ENCODE measurements at places on chromosomes 4 and X.
A peak's percentile ranks its signal among the peaks of the same experiment; 100 is the strongest.

- no peak for DNase-seq
These were observed 222.4 kb downstream of the HHIP start for GRCh38 chr4:144868309-144868708.

DNA sequence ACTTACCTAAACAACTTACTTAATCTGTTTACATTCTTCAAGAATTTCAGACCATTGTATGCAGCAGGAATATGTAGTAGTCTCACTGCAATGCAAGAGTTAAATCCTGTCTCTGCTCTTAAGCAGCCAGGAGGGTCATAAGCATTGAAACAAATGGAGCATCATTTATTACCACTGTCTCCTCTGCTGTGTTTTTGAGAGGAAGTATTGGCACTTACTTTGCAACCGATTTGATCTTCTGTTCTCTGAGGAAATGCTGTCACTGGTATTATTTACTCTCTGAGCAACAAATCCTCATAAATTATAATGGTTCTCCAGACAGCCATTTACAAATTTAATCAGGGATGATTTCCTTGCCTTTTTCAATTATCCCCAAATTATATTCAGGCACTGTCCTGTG lies 1367.1 kb downstream of the STIM2 start:
- no peak for DNase-seq

DNA sequence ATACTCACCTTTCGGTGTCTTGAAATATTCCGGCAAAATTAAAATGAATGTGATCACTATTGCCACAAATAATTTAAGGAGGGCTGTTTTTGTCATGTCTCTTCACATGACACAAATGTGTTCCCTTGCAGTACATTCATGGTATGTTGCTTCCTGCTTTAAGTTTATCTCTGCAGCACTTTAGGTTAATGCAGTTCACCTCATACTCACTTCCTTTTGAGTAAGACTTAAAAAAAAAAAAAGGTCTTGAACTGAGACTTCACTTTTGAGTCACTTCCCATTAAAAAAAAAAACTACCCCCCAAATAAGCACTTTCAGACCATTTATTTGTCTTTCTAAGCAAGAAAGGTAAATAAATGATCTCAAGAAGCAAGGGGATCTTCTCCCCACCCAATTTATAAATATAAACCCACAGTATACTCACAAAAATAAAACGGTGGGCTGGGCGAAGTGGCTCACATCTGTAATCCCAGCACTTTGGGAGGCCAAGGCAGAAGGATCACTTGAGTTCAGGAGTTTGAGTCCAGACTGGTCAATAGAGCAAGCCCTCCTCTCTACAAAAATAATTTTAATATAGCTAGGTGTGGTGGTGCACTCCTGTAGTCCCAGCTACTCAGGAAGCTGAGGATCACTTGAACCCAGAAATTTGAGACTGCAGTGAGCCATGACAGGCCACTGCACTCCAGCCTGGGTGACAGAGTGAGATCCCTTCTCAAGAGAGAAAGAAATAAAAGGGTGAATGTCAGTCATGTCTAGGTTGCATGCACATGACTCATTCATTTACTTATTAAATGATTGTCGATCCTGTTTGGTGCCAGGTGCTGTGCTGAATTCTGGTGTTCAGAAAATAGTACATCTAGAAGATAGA lies at the start of gene TMEM156:
Gene TMEM156, minus strand, starts transcription at position 192 of the 868 bp plus-strand sequence. Its CDS starts 96 bp downstream, at position 96.
- DNase-seq, result no peak

- peak; percentile 25 for DNase-seq
These were observed 53.8 kb upstream of the TBC1D14 start for GRCh38 chr4:6855692-6856297.

DNA sequence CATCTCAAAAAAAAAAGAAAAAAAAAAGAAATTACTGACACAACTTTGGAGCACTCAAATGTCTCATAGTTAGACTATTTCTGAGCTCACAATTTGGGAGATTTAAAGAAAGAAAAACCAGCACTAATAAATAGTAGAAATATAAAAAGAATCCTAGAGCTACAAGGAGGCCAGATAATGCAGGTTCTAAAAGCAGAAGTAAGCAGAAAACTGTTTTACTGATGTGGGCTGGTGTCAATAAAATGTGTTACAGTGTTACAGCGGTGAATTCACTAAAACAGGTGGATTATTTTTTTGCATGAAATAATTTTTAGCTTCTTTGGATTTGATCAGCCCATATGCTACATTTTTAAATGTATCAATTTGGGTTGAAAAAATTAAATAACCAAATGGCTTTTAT lies 375.9 kb downstream of the GPM6A start:
- no peak for DNase-seq

DNA sequence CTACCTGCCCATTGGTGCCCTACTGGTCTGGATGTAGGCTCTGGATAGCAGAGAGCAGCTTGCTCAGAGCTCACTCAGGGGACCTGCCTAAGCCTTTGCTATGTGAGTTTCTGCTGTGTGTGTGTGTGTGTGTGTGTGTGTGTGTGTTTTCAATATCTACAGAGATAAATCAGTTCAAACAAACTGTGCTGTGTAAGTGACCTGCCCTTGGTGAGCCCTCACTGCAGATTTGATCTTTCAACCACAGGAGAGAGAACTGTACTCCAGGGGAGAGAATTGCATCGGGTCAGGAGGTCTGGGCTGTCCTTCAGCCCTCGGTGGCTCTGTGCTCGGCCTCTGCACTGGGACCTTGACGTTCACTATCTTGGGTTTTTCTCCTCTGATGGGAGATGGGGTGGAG lies 35.0 kb upstream of the CDKN2AIP start:
- DNase-seq, result no peak

- DNase-seq, result no peak
These were observed 222.4 kb downstream of the FBXO8 start for GRCh38 chr4:174061026-174061425.

DNA sequence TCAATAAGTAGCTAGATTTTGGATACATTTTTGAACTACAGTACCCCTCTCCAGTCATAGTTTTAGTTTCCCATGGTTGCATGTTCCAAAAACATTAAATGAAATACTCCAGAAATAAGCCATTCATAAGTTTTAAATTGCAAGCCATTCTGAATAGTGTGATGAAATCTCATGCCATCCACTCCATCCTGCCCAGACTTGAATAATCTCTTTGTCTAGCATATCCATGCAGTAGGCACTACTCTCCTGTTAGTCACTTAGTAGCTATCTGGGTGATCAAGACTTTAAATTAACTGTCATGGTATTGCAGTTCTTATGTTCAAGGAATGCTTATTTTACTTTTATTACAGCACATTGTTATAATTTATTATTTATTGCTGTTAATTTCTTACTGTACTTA lies 237.4 kb downstream of the SPANXN1 start:
- DNase-seq, result no peak

- no peak for DNase-seq
These were observed 74.7 kb downstream of the GALNT7 start for GRCh38 chr4:173243321-173243720.

DNA sequence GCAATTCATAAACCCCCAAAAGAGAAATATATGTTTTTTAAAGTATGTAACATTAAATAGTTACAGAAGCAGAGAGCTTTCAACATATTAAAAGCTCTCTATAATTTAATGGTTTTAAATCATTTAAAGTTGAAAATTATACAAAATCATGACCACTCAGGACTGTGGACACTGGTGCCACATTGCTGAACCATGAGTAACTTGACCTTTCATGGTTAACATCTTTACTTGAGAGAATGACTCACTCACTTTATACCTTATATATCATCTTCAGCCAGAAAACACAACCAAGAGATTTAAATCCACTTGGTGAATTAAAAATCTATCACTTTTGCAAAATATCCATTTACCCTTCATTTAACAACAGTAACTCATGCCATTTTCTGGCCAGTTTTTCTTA lies 584.3 kb upstream of the SMIM31 start:
- no peak for DNase-seq

- no peak for DNase-seq
These were observed 62.0 kb upstream of the CLNK start for GRCh38 chr4:10746371-10747171.

- DNase-seq, result no peak
These were observed 1075.0 kb upstream of the TENM3 start for GRCh38 chr4:181168011-181168805.

DNA sequence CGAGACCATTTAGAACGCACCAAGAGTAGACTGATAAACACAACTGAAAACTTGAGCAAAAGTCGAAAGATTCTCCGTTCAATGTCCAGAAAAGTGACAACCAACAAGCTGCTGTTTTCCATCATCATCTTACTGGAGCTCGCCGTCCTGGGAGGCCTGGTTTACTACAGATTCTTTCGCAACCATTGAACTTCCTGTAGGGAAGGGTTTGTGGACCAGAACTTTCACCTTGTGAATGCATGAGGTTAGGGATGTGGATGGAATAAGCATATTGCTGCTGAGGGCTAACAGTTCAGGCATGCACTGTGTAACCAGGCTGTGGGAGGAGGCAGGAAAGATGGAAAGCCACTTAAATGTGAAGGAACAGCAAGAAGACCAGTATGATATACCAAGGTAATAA lies 20.9 kb upstream of the ING2 start:
- DNase-seq, result no peak

DNA sequence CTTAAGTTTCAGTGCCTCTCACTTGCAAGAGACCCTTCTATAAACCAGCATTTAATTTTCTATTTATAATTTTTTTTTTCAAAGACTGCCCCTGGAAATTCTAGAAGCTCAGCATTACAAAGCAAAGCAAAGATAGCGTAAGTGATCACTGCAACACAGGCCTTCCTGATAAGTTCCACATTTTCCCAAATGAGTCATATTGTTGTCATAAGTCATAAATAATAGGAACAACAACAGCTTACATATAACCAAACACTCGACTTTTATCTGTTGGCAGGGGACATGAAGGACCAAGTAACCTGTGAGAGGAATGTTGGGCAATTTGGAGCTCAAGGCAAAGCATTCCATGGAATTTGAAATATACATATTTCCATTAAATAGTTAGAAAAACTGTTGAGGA lies 815.5 kb downstream of the DMD start:
- DNase-seq, result no peak

- no peak for DNase-seq
These were observed 111.7 kb upstream of the TAPT1 start for GRCh38 chr4:16337936-16338335.

- no peak for DNase-seq
These were observed 441.7 kb downstream of the ARAP2 start for GRCh38 chr4:35802644-35803043.

GRCh38 chr4:77564231-77564630 lies 41.4 kb upstream of the CXCL13 start:
- no peak for DNase-seq

DNA sequence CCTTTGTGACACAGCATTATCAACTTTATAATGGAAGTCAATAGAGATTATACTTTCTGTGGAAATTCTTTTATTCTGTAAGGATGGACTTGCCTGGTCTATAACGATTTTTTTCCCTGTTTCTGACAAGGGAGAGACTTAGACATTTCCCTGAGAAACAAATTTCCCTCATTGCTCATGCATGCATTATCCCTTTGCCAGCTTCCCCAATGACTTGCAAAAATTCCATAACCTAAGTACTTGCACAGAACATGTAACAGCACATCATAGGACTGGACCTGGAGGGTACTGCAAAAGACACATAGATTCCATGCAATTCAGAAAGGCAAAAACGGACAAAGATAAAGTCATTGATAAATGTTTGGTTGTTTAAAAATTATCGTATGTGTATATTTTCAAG lies 166.7 kb downstream of the FHIP1A start:
- no peak for DNase-seq

DNA sequence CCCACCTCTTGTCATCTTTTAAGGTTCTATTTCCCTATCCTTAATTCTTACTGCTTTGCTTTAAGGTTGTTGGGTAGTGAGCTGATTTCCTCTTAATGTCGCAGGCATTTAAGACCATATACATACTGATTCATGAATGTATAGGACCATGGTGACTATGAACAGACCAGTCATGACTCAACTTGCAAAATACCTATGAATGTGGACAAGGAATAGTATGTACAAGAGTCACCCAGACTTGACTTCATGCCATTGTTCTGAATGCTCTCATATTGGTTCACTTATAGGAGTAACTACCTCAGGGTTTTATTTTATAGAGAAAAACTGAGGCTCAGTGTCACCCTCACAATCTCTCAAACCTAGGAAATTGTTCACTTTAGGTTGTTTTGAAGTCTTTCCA lies 44.3 kb downstream of the CCNG2 start:
- no peak for DNase-seq

- no peak for DNase-seq
These were observed 32.9 kb upstream of the CYBB start for GRCh38 chrX:37746951-37747350.

- no peak for DNase-seq
These were observed 309.3 kb downstream of the FRMPD4 start for GRCh38 chrX:12447448-12448064.

- no peak for DNase-seq
These were observed 40.8 kb downstream of the RTL9 start for GRCh38 chrX:110399497-110399896.

DNA sequence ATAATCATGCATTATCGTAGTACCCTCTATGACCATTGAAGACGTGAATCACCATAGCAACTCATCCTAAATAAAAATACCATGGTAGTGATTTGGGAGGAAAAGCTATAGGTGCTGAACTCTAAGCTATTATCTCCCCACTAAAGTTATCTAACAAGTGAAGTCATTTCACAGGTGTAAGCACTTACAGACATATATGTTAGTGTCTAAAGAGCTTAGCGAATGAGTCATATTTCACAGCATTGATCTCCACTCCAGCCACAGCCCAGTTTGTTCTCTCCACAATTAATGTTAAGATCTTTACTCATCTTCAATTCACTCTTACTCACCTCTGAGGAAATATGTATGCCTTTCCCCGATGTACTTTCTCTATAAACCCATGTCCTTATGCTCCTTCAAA lies 57.0 kb downstream of the DCAF8L1 start:
- DNase-seq, result no peak

- no peak for DNase-seq
These were observed 181.0 kb downstream of the LDB2 start for GRCh38 chr4:16717266-16717970.

GRCh38 chr4:100359441-100359840 lies 158.4 kb downstream of the EMCN start:
- DNase-seq, result no peak
